Right hindlimb (tissue), 1 donor: ENCODE measurements at places on chromosomes 11 and 22.

- no peak for DNase-seq
These were observed 204.2 kb upstream of the MTNR1B start for GRCh38 chr11:92765082-92765840.

DNA sequence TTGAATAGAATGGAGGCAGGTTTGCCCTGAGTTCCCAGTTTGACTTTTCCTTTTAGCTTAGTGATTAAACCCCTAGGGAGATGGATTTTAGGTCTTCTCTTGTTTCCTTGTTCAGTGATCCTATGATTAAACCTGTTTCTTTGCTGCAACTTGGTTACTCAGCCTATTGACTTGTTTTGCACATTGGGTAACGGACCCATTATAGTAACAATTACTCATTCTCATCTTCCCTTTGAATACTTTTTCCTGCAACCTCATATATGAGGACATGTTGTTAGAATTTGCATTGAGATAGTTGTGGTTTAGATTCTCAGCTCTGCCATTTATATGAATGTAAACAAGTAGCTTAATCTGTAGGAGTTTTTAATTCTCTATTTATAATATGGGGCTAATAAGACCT, 489.2 kb upstream of the CNTN5 start:
- no peak for DNase-seq

GRCh38 chr22:36775586-36775963, 344 bp downstream of the IFT27 start:
- DNase-seq = peak; percentile 56

- no peak for DNase-seq
These were observed 58.9 kb downstream of the OR5AK2 start for GRCh38 chr11:57047610-57048009.

DNA sequence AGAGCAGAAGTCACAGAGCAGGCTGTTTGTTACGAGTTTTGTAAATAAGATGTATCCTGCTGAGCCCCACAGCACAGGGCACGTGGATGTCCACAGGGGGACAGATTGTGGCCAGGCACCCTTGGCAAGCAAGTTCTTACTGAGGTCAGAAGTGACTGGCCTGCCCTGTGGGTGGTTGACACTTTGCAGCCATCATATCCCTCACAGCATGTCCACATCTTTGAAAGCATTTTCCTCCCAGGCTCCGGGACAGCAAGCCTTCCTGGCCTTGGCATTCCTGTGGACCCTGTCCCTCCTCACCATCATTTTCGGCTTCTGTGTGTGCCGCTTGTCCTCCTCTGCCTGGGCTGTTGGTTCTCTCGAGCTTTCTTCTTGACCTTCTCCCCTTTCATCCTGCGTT, 189.5 kb downstream of the TBC1D22A start:
- DNase-seq = no peak

- DNase-seq = no peak
These were observed 73.8 kb upstream of the ARFGAP3 start for GRCh38 chr22:42930810-42931420.

DNA sequence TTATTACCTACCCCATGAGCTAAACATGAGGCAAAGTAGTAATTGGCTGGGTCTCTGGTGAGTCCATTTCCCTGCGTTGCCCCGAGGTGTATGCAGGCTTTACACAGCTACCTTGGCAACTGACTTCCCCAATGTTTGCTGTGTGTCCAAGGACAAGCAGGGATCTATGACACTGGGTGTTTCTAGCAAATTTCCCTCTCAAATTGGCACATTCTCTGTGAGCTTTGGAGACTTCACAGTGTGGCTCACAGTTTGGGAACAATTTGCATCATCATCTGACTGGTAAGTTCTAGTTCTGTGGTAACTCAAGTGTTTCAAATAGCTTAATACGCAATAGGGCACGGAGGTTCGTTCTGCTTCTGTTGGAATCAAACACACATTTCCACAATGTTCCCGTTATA, 12.5 kb downstream of the NNMT start:
- no peak for DNase-seq

GRCh38 chr11:94762208-94762607, 5.9 kb upstream of the AMOTL1 start:
- no peak for DNase-seq

DNA sequence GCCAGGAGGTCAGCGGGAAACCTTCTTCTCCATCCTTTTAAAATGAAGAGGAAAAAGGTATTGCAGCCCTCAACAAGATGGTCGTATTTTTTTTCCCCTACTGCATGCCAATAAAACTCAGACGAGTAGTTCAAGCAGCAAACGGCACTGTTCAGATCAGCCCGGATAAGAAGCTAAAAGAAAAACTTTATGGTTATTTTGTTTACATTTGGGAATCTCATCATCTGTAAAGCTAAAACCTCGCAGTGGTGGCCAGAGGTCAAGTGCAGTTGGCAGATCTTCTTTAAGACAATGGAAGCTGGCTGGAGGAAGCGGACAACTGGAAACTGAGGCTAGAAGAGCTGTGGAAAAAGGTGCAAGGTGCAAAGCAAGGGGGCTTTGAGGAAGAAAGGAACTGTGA, 31.0 kb upstream of the CHRM4 start:
- DNase-seq = no peak

DNA sequence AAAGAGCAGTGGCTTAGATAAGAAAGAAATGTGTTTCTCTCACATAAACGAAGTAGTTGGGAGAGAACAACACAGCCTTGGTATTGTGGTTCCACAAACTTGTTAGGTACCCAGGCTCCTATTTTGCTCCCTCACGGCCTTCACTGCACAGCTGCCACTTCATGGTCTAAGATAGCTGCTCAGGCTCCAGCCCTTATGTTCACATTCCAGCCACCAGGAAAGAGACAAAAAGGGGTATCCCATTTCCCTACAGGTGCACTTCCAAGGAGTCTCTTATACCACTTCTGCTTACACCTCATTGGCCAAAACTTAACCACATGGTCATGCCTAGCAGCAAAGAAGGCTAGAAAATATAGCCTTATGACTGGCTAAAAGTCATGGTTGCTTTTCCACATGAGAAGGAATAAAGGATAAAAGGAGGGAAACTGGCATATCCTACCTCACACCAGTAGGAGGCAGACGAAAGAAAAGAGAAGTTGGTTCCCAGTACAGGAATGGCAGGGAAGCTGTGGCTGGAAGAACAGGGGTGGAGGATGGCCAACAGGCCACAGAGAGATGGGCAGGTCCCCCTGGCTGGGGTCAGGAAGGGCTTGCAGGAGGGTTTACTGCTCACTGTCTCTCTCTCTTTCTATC, 5.4 kb upstream of the HDHD5 start:
- DNase-seq = no peak

DNA sequence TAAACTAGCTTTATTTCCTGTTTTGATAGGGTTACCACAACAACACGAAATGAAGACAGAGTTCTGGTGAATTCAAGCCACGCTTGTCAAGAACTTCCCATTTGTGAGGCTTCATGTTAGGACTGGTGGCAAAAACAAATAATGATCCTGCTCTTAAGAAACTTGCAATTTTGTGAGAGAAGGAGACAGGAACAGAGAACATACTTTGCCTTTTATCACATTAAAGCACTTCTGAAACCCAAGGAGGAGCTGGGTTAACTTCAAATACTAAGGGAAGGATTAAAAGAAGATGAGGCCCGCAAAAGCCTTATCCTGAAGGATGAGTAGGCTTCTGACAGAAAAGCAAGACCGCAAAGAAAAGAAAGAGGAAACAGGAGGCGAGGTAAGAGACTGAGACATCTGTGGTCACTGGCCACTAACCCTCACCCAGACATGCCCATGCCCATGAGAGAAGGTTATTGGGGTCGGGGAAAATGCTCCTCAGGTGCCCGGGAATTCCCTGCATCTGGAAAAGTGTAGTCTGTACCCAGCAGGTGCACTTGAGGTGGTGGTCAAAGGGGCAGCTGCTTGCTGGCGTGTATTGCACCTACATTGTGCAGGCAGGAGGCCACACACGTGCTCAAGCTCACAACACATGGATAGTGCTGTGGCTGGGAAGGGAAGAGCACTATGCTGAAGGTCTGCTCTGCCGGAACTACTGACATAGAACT, 50.5 kb downstream of the MAPK1 start:
- no peak for DNase-seq

DNA sequence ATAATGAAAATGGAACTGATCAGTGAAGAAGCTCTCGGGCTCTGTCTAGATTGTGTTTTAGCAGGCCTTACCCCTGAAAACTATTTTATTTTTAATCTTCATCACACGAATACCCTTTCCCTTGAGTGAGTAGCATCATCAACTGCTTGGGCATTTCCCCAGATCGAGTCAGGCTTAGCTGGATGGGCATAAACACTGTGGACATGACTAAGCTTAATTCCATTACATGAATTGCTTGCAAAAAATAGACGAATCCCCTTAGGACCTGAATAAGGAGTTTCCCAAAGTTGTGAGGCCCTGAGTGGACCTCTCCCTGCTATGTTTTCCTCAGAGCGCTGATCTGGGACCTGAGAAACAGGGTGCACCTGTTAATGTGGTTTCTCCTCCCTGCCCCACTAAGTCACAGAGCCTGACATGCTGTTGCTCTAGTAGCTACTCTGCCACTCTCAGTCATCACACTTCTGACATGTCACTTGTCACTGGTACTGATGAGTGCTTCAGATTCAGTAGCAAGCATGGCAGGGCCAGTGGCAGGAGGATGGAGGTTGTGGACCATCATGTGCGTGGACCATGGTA, 53.5 kb downstream of the ENDOD1 start:
- DNase-seq = no peak

DNA sequence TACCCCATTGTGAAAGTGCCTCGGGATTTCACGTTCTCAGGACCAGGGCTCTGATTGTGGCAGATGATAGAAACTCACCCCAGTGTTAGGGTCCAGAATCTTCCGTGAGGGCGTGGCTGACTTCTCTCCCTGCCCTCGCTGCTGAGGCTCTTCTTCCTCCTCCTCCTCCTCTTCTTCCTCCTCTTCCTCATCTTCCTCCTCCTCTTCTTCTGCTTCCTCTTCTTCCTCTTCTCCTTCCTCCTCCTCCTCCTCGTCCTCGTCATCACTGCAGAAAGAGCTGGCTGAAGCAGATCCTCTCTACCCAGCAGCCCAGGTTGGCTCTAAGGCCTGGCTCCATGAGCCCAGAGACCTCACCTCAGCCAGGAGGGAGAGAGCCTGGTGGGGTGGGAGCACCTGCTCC, 13.5 kb upstream of the CHADL start:
- DNase-seq = no peak

DNA sequence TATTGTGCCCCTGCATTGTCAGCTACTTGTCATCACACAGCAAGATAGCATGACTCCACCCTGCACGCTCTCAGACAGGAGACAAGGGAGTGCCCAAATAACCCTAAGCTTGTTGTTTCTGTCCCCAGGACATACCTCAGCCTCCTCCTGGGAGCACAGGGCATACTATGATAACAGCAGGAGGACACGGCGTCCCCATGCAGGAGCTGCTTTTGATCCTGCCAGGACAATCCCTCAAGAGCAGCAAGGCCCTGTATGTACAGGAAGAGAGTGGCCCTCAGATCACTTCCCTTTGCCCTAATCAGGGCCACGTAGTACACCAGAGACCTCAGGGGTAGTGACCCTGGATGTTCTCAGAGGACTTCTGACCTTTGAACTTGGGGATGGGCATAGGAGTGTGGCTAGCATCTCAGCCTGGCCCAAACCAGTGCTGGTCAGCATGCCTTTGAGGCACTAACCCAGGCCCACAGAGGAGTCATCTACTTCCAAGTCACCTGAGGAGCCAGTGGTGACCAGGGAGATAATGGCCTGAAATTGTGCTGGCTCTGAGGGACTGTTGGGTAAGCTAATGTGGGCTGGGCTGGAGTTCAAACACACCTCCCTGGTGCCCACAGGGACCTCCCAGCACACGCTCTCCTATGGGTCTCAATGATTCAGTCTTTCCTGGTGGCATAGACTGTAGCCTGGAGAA, 9.2 kb downstream of the APOA4 start:
- no peak for DNase-seq

DNA sequence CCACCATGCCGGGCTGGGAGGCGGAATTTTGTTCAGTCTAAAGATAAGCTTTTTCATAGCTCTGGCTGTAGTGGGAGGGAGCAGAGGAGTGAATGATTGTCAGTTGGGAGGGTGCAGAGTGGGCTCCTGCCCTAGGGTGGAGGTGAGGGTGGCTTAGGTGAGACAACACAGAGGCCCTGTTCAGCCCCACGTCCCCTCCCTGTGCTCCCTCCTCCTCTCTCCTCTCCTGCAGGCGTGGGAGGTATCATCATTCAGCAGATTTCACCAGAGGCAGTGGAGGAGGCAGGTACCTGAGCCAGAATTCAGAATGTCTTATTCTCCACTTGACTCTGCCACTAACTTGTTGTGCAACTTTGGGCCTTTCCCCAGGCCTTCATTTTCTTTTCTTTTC, 1.7 kb upstream of the THRSP start:
- no peak for DNase-seq

DNA sequence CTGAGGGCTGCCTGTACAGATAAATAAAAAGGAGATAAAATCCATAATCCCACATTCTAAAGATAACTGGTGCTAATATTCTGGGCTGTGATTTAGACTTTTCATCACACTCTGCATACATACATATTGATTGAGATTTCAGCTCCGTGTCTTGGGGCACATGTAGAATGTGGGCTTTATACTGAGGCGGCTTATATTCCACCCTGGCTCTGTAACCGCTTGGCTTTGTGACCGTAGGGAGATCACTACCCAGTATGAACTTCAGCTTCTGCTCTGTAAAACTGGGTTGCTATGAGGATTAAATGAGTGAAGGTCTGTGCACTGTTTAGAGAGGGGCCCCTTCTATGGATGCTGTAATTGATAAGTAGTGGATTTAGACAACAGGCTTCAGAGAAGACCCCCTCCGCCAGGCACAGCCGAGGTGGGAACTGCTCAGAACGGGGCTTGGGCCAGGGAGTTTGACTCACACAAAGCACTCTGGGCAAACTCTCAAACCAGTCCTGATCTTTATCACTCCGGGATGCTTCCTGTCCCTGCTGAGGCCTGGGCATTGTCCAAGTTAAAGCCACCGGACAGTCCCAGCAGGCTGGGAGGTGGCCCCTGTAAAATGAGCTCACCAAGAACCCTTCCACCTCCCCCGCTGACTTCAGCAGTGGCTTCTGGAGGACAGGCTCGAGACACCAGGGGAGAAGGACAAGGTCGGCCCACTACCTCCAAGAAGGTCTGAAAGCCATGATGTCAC, 17.2 kb downstream of the KIAA1671 start:
- peak; percentile 39 for DNase-seq

DNA sequence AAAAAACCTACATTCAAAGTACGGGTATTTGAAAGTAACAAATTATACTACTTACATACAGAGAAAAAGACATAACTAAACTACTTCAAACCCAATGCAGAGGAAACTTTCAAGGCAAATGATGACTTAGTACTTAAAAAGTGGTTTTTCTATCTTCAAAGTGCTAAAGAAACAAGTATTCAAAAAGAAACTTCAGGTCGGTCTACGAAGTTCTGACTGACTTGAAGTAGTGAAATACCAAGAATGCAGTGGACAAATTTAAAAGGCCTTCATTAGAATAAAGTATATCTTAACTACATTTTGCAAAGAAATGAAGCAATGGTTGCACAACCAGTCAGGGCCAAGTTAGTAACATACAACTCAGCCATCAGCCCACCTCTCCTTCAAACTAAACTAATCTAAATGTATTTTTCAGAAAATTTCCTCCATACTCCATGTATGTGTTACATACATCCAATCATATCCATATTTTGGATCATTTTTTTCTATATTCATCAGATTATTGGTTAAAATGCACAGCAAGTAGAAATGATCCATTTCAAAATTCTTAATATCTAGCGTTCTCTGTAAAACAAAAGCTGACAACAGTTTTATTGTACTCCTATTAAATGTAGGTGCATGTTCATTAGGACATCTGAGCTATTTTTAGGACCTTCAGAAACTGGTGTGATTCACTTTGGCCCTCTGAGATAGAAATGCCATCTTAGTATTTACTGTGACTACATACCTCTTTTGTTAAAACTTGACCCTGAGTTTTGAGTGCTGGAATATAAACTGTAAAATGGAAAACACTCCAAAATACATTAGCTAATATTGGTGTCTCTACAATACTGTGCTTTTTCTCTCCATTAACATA, 49.9 kb downstream of the BIRC2 start:
- DNase-seq = no peak
